ENCODE measurements at places on chromosomes 7 and 10. TPM values are rescaled to one million over a fixed set of nuclear protein-coding genes. Genes with fewer than 3 reads are reported as not detected.

DNA sequence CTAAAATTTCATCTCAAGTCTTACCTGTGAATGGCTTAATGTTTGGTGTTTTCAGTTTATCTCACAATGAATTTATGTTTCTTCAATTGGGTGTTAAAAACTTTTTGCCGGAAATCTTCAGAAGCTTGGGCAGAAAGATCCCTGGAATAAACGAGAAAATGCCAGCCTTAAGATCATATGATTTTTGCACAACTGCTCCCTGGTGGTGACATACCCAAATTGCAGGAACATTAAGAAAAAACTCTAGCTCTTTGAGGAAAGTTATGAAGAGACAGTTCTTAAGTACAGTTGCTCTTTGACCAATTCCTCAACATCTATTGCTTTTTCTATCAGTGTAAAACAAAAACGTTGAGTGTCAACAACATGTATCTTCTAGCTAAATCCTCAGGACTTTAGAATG is 48.2 kb upstream of the CREB5 start:
- no peak for DNase-seq

The ECHDC3 gene
- total RNA-seq, result 53.4 TPM

- DNase-seq, result no peak
Measured at GRCh38 chr7:22001345-22002004, 55.8 kb upstream of the CDCA7L start.

The FAM180A gene
- 5.0 TPM for total RNA-seq

DNA sequence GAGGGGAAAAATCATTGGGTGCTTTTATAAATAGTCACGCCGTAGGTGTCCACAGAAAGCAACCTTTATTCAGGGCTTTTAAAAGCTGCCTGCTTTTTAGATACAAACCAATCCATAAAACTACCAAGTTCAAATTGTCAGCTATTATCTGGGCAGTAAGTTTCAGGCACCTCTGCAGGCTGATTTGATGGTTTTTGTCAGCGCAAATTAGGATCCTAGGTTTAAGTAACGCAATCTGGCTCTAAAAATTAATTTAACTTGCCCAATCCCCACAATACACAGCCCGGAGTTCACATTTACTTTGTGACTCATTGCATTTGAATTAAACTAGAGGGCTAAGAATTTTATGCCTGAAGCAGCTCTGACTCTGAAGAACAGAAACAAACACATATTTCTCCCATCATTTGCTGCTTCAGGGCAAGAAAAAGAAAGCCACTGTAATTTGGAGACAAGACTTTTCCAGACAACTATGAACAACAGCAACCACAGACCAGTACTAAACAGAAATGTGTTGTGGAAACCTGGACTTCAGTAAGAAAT is 43.3 kb downstream of the NRP1 start:
- no peak for DNase-seq

GRCh38 chr10:73554721-73555120 is 36.4 kb downstream of the USP54 start:
- DNase-seq, result no peak

DNA sequence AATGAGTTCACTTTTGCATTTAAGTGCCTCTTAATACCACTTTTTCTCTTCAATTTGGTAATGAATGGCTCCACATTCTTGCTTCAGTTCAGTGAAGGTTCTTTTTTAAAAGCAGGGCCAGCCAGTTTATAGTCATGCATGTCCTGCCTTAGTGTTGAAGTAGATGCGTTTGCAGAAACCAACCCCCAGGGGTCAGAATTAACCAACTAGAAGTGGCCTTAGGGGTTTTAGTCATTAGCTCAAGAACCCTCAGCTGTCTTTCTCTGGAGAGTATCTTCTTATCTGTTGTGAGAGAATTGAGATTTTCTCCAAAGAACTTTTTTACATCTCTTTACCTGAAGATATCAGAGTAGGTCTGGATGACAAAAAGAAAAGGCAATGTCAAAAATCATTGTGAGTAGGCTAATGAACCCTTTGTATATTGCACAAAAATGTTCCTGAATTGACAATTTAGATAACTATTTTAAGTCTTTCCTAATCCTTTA is 82.2 kb downstream of the PIK3CG start:
- DNase-seq, result no peak
